NCI-H1436 (cell line): ENCODE measurements at places on chromosomes 6 and 20.

DNA sequence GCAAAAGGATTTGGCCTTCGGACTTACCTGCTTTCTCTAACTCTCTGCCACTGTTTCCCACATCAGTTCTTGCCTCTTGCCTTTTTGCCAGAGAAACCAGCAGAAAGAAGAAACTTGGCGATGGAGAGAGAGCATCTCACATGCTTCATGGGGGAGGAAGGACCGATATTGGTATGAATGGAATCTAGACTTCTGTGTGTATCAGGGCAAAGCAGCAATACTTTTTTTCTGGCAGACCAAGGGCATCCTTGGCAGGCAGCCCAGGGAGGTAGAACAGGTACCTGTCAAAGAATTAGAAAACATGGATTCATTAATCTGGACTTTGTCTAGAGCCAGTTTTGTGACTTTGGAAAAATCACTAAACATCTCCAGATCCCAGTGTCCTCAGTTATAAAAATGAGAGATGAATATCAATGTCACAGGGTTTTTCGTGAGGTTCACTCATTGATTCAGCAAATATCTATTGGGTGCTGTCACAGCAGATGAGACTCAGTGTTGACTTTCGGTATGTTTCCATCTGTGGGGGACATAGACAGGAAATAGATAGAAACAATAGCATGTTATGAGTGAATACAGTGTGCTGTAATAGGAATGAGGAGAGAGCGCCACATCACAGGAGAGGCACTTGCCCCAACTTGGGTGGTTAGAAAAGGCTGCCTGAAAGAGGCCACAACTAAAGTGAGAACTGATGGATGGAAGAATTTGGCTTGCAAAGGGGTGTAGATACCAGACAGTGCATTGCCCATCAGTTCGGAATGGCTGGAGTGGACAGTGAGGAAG is 114.1 kb downstream of the CD83 start:
- no peak for DNase-seq

DNA sequence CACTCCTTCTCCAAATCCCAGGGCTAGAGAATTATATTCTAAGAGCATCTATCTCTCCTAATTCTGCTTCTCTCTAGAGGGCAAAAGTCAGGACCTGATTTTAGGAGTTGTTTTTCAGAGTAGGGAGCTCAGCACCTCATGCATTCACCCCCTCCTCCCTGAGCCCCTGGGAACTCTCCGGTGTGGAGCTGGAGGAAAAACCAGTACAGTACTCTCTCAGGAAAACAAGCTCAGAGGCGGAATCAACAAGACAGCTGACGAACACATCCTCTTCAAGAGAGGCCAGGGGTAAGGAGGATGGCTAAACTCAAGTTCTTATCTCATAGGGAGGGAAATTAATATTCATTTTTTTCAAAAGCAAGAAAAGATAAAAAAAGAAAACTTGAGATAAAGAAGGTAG is 120.1 kb upstream of the CDYL start:
- no peak for DNase-seq

DNA sequence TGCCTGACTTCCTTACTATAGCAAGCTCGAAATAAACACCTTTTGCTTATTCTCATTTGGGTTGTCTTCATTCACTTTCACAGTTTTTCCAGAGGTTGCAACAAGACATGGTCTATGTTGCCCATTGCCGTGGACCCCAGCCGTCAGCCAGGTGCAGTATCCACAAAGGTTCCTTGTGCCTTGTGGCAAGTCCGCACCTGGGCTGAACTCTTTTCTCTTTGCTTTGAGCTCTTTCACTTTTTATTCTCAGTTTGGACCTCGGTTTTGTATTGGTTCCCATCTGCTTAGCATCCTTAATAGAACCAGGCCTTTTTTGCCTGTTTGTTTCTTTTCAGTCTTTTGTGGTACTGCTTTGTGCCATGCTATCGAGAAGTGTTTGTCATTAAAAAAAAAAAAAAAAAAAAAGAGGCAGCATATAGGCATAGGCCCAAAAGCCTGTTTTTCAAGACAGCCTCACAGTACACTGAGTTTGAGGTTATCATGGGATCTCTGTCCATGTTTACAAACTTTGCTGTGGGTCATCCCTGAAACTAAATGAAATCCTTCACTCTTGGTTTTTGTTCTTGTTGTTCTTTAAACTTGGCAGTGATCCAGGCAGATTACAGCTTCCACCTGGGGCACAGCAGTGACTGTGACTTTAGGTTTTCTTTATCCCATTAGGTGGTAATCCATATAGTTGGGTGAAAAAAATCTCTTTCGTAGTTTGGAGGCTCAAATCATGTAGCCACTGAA is 33.3 kb downstream of the GSTA3 start:
- no peak for DNase-seq

- DNase-seq = no peak
Measured at GRCh38 chr6:449486-450419, 58.2 kb downstream of the IRF4 start.

DNA sequence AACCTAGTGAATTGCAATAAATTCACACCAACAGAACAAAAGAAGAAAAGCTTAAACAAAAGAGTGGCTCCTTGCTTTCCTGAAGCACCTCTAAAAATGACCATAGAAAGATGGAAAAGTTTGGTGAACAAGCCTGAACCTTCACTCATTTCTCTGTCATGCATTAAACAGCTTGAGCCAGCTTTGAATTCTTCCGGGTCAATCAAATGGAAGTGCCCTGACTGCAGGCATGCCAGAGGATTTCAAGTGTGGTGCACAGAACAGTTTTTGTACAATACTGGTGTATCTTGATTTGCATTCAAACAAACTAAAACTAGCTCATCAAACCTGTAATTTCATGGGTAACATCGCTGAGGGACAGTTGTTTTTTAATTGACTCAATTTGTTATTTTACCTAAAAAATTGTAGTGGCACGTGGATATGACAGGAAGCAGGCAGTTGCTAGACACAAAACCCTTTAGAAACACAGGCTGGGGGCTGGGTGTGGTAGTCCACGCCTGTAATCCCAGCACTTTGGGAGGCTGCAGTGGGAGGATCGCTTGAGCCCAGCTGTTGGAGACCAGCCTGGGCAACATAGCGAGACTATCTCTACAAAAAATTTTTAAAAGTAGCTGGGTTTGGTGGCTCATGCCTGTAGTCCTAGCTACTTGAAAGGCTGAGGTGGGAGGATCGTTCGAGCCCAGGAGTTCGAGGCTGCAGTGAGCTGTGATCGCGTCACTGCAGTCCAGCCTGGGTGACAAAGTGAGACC is 9.1 kb downstream of the CASS4 start:
- DNase-seq = no peak

DNA sequence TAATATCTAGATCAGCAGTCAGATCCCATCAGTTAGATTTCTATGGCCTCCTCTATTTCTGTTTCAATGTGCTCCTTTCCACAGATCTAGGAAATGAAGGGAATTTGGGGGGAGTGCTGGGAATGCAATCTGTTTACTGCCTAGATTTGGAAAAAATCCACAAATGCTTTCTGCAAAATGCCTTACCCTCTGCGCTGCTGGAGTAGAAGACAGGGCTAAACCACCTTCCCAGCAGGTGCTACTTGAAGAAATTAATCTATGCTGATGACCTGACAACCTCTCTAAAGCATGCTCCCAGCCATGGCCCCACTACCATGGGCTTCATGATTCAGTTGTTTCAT is 46.2 kb downstream of the LY86 start:
- DNase-seq = no peak

DNA sequence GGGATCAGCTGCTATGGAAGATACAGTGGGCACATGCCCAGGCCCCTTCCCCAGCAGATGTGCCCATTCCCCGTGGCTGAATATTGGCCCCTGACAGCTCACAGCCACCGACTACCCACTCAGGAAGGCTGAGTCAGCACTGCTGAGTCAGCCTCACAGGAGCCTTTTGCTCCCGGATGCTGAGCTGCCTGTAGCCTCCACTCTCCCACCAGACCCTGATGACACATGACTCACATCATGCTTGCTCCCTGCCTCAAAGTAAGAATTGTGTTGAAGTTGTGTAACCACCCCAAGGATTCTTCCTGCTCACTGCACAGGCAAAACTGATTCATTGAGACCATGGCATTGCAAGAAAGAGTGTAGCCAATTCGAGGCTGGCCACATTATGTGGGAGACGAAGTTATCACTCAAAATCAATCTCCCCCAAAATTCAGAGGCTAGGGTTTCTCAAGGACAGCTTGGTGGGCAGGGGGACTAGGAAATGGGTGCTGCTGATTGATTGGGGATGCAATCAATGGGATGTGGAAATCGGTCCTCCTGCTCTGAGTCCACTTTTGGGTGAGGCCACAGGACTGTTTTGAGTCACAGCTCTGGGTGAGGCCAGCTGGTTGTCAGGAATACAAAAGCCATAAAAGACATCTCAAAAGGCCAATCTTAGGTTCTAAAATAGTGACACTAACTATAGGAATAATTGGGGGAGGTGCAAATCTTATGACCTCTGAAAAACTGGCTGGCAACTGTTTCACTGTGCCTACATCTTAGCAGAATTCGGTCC is 556.6 kb upstream of the CDH4 start:
- DNase-seq = no peak
